B cell (primary cell): ENCODE measurements at places on chromosomes 12 and 14. TPM values are rescaled to one million over a fixed set of nuclear protein-coding genes. Genes with fewer than 3 reads are reported as not detected.

Gene ZDHHC22
- polyA plus RNA-seq: not detected in 2 replicates

GRCh38 chr14:27243365-27243764 lies 645.5 kb upstream of the NOVA1 start:
- no peak for DNase-seq

DNA sequence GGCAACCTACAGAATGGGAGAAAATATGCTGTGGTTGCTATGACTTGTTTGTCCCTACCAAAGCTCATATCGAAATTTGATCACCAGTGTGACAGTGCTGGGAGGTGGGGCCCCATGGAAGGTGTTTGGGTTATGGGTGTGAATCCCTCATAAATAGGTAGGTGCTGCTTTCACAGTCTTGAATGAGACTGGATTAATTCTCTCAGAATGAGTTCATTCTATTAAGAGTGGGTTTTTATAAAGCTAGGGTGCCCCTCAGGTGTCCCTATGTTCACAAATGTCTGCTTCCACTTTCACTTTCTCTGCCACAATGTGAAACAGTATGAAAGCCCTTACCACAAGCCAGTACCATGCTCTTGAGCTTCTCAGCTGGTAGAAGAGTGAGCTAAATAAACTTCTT lies 133.5 kb downstream of the CPNE8 start:
- DNase-seq: peak; percentile 25

DNA sequence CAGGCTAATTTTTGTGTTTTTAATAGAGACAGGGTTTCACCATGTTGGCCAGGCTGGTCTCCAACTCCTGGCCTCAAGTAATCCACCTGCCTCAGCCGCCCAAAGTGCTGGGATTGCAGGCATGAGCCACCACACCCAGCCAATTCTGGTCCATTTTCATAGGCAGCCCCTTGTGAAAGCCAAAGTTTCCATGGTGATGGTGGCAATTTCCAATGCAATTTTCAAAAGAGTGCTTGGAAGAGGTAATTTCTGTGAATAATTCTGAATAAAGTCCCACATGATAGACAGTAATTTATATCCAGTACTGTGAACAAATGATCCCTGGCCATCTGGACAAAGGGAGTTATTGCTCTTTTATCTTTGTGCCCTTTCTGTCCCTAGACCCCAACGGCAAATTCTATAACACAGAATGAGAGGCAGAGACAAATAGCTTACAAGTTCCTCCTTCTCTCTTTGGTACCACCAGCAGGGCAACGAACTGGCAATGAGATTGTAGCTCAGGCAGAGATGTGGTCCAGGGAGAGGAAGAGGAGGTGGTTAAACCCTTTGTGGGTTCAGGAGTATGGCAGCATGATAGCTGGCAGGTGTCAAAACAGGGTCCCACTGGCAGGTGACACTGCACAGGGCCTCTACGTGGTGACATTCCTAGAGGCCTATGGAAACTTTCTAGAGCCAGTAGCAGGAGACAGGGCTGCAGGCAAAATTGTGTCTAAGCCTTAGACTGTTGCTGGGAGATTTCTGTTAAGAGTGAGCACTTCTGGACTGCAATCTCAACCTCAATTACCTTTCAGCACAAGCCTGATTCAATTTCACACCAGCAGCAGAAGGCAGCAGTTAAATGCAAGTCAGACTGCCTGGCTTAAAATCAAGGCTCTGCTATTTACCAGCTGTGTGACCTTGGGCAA lies 46.5 kb downstream of the NT5DC3 start:
- no peak for DNase-seq

DNA sequence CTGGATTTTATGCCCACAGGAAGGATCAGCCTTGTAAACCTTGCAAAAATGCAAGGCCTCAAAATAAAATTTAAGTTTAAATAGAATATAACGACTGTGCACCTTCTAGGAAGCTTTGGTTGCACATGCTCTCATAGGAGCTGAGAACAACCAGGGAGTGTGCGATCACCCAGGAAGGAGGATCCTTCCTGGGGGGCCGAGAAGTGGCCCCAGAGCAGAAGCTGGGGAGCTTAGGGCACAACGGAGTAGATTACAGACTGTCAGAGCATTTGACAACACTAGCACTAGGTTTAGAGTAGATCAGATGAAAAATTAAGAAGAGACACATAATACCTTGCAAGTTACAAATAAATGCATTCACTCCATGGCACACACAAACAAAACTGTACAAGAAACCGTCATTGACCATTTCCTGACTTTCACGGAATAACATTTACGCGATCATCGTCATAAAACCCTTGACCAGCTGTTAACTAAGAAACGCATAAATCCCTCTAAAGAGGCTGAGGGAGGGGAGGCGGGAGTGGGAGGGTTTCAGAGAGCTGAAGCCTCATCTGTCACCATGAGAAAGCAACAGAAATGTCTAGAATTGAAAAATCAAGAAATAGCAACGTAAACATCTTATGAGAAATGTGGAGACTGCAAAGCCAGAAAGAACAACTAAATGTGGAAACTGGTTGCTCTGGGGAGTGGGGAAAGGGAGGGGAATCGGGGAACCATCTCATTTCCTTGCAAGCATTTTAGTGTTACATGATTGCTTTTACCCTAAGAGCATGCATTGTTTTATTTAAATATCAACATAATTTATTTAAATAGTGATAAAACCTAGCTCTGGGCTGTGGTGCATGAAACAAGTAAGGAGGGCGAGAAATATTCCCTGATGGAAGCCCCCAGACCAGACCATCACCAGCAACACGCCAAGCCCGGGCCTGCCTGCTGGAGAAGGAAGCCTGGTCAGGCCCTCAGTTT lies 13.1 kb upstream of the CCDC85C start:
- no peak for DNase-seq

DNA sequence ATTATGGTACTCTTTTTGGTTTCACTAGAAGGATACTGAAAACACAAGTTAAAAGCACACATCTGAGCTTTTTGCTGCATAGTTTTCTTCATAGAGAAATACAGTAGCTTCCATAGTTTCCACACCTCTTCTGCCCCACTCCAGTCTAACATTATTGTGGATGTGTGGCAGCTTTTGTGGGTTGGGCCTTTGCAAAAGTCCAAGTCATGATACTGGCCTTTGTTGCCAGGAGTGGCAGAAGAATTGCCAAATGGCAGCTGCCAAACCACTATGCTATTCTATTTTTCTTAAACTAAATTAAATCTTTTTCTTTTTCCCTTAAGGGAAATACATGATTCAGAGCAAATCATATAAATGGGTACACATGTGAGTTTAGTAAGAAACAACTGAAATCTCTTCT lies 114.8 kb downstream of the PLEKHA5 start:
- no peak for DNase-seq

DNA sequence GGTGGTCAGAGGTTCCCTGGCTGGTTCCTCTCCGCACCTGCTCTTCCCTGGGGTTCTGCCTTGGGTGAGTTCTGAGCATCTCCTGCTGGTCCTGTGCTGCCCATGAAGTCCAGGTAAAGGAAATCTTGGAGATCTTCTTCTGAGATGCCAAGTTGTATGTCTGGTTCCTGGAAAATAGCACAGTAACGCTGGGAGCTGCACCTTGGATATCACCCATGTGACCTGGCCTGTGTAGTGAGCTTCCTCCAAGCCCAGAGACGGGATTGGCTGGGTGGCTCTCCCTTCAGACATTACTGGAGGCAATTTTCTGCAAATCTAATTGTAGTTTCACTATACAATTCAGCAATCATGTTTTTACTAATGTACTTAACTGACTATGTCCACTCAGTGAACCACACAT lies 1281.1 kb downstream of the TMEM121 start:
- no peak for DNase-seq

DNA sequence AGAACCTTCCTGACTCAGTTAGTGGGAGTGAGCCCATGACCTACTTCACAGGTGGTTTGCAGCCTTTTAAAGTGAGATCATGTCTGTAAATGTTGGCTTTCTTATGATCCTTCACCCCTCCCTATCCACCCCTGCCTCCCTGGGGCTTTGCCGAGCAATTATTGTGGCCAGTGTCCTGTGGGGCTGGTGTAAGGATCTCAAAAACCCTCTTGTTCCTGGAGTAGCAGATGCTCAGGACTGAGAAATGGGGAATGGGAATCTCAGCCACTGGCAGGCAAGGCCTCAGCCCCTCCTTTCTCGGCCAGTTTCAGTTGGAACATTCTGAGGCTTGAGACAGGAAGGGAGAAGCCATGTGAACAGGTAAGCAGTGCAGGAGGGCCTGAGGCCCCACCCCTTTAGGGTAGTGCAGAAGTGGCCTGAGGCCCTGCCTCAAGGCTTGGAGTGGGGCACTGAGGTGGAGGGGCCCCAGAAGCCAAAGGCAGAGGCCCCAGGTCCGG lies 53.8 kb downstream of the PLEKHG3 start:
- no peak for DNase-seq

DNA sequence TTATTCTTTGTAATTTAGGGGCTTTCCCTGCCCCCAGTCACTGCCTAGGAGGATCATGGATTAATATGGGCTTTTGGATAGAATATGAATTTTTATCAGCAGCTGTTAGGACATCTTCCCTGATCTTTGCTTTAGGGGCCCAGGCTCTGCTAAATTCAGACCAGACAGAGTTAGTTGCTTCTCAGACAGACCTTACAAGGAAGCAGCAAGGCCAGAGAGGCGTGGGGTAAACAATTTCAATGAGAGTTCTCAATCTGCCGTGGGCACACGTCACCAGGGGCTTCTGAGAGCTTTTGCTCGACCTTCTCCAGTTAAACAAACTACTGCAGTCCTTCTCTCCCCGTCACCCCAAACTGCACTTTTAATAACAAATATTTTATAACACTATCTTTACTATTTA lies 27.7 kb downstream of the FGF6 start:
- DNase-seq: no peak

DNA sequence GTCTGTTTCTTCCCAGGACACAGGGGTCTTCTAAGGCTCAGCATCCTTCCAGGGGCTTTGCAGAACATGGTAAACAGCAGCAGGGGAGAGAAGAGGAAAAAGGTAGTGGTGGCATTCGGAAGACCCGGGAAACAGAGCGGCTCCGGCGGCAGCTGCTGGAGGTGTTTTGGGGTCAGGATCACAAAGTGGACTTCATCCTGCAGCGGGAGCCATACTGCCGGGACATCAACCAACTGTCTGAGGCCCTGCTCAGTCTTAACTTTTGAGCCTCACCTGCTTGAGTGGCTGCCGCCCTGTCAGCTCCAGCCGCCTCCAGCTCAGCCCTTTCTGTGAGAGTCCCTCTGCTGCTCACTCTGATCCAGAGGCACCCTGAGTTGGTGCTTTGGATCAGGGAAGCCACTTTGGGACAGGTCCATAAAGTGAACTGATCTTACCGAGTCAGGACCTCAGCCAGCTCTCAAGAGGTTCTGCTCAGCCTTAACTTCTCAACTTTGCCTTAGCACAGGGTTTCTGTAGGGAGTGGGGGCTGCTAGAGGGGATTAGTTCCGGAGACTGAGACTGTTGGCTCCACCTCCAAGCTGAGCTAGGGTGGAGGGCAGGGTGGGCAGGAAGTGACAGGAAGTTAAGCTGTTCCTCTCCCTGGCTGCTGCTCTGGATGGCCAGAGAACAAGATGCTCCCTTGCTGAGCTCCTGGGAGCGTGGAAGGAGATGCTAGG lies 5.4 kb downstream of the SDR39U1 start:
- DNase-seq: no peak

Gene PTGER2
- 0.78 and 0.92 TPM in 2 replicates for polyA plus RNA-seq

Gene CDKL1
- polyA plus RNA-seq: 4.4 and 5.3 TPM in 2 replicates

Gene ZNF26
- polyA plus RNA-seq: 38.3 and 43.6 TPM in 2 replicates

GRCh38 chr12:114955414-114956014 lies 271.5 kb upstream of the TBX3 start:
- DNase-seq: no peak

DNA sequence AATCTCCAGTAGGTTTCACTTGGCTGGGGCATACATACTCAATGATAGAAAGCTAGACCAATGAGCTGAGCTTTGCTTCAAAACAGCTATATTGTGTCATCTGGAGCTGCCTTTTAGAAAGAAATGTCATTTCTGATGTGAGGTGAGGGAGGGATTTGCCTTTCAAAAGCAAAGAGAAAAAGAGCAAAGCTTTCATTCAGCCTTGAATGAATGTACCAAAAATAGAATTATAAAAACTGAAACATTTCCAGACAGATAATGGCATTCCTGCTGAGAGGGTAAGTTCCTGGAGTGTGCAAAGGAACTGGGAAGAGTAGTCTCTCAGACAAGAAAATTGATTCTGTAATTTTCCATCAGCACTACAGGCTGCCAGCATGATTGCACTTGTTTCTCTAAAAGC lies 710.0 kb downstream of the LRFN5 start:
- no peak for DNase-seq

- no peak for DNase-seq
Measured at GRCh38 chr14:64942531-64943111, at the start of gene GPX2. Gene GPX2 (minus strand): TSS chr14:64942745. CDS start chr14:64942726, 19 bp downstream.

DNA sequence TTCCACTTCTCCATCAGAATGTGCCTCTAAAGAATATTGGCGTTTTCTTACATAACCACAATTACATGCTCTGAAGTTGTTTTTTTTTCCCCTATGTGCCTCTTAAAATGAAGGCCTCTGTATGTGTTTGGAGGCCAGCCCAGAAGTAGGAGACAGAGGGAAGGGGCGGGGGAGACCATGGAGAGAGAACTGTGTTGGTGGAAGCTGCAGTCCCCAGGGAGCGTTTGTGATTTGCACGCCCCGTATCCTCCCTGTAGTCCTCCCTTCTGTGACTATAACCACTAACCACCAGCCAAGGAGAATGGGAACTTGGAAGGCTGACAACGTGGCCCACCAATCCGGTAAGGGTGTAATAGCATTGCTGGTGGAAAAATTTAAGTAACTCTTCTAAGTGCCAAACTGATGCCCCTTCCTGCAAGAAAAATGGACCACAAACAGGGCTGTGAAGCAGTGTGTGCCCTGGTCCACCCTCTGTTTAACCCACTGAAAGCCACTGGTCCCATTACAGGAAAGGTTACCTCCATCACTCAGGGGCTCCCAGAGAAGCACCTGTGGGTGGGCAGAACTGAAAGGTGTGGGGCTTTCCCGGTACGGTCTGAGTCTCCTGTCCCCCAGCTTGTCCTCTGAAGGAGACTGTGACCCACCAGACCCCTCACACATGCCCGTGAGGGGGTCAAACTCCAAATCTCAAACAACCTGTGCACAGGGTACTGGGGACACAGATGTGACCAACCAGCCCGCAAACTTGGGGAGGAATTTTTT lies 36.8 kb downstream of the CCDC88C start:
- DNase-seq: no peak

DNA sequence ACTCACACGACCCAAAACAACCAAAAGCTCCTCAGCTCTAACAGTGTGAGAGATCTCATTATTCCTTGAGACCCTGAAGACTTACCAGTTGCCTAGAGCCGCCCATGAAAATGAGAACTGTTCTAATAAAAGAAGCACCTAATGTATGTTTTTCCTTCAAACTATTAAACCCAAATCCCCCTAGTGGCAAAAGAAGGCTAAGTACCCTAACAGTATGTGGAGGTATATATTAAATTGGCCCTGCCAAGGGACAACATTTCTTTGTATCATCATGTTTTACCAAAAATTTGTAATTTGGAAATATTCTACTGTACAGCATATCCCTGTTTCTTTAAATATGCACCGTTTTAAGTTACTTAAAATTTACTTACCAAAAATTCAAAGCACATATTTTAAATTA lies 38.0 kb upstream of the PPFIA2 start:
- no peak for DNase-seq

- peak; percentile 42 for DNase-seq
Measured at GRCh38 chr12:69102856-69103255, 136.5 kb upstream of the CPSF6 start.

Gene TGM1
- 2.7 and 4.9 TPM in 2 replicates for polyA plus RNA-seq

GRCh38 chr12:13257356-13257875 lies 60.9 kb downstream of the EMP1 start:
- DNase-seq: no peak

Gene STXBP6
- polyA plus RNA-seq: 0.01 TPM in 1 of 2 replicates, not detected in the other

Gene KCNC2
- polyA plus RNA-seq: not detected in 2 replicates

- DNase-seq: peak; percentile 51
Measured at GRCh38 chr12:71846322-71846940, 6.9 kb downstream of the TBC1D15 start.

- no peak for DNase-seq
Measured at GRCh38 chr14:56953884-56954283, 143.6 kb upstream of the OTX2 start.
